ENCODE measurements at places on chromosomes 16 and 17. TPM values are rescaled to one million over a fixed set of nuclear protein-coding genes. Genes with fewer than 3 reads are reported as not detected.

The CES3 gene
- under 0.01 TPM for total RNA-seq

The HID1 gene
- 0.18 TPM for total RNA-seq

The NOL3 gene
- total RNA-seq: 5.0 TPM

The STH gene
- total RNA-seq: not detected

The PLD6 gene
- total RNA-seq: 1.1 TPM

The TBC1D28 gene
- not detected for total RNA-seq

The TP53TG3B gene
- total RNA-seq: not detected

DNA sequence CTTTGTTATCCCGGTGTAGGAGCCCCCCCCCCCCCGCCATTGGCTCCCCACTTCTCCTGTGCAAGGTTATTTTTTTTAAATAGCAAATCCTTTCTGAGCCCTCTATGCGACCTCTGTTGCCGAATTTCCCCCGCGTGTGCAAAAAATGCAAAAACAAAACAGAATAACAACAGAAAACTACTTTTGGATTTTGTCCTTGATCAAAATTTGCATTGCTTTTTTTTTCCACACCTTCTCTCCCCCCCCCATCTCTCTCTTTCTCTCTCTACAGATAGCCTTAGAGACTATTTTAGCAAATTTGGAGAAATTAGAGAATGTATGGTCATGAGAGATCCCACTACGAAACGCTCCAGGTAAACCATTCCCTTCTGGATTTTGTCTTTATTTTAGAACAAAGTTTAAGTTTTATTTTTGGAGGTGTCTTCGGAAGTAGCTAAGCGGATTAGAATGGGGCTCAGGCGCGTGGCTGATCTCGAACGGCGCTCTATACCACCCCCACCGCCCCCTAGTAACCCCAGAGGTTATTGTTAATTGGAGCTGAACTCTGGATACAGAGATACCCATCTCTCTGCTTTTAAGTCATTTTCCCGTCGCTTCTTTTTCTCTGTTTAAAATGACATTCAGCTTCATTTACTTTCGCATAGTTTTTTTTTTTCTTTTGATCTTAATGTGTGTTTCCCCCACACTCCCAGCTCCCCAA, 1.0 kb downstream of the MSI2 start:
- DNase-seq: no peak

GRCh38 chr17:2745317-2746037, 4.0 kb downstream of the CCDC92B start:
- DNase-seq: no peak

- DNase-seq: no peak
These were observed 60.9 kb downstream of the SRCIN1 start for GRCh38 chr17:38544839-38545209.

DNA sequence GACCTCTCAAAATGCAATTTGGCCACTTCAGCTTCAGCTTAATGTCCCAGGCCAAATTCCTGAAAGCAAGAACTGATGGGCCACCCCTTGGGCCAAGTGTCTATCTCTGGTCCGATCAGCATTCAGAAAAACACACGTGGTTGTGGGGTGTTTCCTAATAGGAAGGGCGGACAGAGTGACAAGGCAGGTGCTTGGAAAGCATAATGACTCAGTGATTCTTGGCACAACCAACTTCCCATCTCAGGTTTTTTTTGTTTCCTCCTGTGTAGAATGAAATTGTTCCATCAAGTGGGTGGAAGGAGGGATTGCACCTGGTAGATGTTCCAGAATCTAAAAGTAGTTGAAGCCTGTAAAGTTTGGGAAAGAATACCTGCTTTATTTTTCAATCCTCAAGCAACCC, 155.6 kb downstream of the HS3ST2 start:
- no peak for DNase-seq

DNA sequence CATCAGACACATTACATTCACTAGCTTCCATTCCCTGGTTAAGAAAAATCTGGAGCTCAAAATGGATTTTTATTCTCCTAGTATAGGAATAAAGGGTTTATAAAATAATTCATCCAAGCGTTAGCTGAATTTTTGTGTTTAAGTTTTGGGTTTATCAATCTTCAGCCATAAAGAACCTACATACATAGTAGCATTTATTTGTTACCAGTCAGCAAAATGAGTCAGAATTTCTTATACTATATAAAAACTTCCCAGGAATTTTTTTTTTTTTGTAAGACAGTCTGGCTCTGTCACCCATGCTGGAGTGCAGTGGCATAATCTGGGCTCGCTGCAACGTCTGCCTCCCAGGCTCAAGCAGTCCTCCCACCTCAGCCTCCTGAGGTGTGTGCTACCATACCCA, 40.2 kb upstream of the SLC12A3 start:
- no peak for DNase-seq

DNA sequence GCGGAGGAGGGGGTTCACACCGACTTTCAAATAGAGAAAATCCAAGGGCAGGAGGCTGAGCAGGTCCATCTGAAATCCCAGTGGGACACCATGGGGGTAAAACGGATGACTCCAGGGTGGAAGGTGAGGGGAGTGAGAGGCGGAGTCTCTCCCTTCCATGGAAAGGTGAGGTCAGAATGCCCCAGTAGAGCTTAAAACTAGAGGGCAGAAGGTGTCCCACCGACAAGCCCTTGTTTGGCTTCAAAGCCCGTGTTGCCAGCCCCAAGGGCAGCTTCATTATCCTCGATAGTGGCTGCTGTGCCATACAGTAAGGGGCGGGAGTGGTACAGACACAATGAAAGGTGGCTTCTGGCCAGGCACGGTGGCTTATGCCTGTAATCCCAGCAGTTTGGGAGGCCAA, 55.7 kb downstream of the CNGB1 start:
- no peak for DNase-seq

- DNase-seq: peak; percentile 73
These were observed 13.7 kb downstream of the CAMKK1 start for GRCh38 chr17:3879186-3879585.

- no peak for DNase-seq
These were observed 53.9 kb upstream of the ACSF3 start for GRCh38 chr16:89039756-89040155.

DNA sequence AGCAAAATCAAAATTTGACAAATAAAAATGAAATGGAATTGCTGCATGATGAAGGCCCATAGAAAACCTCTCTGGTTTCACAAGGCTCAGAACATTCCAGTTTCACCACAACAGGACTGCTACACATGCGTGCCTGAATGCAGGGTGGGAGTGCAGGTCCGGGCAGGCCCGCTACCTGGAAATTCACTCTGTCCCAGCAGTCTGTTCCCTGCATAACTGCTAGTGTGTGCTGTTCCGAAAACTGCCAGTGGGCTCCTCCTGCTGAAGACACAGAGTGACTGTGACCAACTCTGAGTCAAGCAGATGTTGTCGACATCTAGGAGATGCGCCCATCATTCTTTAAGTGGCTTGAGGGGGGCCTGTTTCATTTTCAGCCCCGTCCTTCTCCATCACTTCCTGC, 284.8 kb upstream of the MAF start:
- DNase-seq: no peak

- peak; percentile 91 for DNase-seq
These were observed 77.2 kb downstream of the CNGB1 start for GRCh38 chr16:57893559-57894389.

DNA sequence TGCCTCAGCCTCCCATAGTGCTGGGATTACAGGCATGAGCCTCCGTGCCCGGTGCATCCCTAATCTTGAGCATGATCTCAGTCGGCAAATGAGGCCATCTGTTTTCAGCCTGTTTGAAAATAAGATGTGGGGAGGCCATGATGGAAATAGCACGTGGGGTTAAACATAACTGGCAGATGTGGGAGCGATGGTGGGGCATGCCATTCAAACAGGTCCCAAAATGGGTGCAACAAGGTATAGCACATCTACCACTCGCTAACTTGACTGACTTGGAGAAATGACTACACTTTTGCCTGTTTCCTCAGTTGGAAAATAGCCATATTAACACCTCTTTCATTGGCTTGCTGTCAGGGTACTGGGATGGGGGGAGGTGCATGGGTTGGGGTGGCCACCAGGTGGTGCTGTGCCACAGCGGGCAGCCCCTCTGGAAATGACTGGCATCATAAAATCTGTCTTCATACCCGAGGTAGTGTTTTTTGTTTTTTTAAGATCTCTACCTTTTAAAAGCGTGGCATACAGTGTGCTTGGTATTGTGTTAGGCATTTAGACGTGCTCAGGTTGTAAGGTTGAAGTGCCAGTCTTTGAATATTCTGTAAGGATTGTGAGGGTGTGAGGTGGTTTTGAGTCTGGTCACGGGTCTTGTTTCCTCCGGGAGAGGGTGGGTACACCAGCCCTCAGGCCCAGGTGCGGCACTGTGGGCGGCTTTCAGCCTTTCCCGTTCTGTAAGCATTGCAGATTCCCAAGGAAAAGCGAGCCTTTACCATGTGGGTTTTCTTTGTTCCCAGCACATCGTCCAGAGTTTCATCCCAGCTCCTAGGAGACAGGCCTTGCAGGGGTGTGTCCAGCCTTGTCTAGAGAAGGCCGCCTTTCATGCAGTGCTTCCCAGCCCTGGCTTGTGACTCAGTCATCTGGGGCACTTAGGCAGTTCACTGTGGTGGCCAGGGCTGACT, 2.9 kb upstream of the TTYH2 start:
- DNase-seq: peak; percentile 58

DNA sequence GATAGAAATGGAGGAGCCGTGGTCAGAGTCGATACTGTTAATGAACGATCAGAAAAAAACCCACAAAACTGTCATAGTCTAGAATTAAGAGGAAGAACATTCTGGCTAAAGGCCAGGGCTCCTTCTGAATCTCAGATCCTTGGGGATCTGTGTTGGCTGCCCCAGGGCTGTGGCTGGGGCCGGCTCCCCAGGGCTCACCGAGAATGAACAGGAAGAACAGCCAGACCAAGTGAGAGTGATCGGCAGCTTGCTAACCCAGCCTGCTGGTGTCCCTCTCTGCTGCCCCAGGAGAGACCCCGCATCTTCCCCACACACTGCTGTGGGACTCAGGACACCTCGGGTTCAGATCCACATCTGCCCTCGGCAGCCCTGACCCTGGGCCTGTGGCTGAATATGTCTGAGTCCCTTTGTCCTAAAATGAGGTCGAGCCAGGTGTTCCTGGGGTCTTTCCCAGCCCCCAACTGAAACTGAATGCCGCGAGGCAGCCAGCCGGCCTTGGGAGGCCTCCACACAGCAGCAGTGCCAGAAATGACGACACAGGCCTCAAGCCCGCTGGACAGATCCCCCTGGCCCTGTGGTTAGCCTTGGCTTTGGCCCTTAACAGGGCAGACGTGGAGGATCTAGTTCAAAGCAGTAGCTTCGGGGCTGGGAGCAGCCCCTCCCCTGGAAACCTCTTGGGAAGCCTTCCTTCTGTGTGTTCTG, 23.9 kb upstream of the CLEC18A start:
- peak; percentile 60 for DNase-seq

GRCh38 chr16:50015631-50016030, 9.4 kb upstream of the CNEP1R1 start:
- DNase-seq: no peak

DNA sequence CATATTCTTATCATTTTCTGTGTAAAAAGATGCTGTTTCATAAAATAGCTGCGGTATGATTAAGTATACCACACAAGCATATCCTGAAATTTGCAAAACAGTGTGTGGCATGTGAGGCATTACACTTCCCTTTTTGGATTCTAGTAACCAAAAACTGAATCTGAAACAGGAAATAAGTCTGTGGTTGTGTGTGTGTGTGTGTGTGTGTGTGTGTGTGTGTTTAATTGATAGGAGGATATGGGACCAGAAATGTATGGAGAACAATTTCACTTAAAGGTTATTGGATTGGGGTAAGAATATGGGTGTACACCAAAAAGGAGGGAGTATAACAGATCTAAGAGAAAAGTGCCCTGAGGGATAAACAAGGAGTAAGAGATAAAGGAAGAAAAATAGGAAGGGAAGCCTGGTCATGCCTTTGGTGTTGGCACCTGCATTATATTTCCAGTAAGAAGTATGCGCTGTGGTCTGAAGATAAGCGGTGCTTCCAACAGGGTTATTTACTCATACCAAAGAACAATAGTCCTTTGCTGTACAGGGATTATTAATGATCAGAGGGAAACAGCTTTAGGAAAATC, 4.0 kb downstream of the LYRM1 start:
- peak; percentile 60 for DNase-seq

- no peak for DNase-seq
These were observed 41.4 kb upstream of the VWA3A start for GRCh38 chr16:22050963-22051362.

DNA sequence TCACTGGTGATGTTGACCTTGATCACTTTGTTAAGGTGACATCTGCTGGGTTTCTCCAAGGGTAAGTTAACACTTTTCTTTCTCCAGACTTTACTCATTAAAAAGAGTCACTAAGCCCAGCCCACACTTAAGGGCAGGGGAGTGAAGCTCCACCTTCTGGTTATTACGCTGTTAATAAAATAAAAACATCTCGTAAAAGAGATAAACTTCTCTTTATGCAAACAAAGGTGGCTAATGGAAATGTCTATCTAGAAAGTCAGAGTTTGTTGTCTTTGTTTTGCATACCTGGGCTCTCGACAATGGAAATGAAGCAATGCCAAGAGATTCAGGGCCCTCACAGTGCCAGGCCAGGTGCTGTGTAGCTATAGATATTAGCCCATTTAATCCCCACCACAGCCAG, 134.4 kb downstream of the ZFHX3 start:
- no peak for DNase-seq

- DNase-seq: no peak
These were observed 41.1 kb upstream of the C16orf82 start for GRCh38 chr16:27025581-27025980.

DNA sequence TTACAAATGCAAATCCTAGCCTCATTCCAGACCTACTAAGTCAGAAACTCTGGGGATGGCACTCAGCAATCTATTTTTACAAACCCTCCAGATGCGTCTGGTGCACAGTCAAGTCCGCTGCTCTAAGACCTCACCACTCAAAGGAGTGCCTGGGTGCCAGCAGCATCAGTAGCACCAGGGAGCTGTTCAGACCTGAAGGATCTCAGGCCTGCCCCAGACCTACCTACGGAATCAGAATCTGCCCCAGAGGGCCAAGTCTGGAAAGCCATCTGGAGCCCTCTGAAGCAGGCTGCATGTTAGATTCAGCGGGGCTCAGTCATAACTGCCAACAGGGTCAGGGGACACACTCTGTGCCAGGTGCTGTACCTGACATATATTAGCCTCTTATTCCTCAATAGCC, 17.6 kb downstream of the MEOX1 start:
- no peak for DNase-seq

DNA sequence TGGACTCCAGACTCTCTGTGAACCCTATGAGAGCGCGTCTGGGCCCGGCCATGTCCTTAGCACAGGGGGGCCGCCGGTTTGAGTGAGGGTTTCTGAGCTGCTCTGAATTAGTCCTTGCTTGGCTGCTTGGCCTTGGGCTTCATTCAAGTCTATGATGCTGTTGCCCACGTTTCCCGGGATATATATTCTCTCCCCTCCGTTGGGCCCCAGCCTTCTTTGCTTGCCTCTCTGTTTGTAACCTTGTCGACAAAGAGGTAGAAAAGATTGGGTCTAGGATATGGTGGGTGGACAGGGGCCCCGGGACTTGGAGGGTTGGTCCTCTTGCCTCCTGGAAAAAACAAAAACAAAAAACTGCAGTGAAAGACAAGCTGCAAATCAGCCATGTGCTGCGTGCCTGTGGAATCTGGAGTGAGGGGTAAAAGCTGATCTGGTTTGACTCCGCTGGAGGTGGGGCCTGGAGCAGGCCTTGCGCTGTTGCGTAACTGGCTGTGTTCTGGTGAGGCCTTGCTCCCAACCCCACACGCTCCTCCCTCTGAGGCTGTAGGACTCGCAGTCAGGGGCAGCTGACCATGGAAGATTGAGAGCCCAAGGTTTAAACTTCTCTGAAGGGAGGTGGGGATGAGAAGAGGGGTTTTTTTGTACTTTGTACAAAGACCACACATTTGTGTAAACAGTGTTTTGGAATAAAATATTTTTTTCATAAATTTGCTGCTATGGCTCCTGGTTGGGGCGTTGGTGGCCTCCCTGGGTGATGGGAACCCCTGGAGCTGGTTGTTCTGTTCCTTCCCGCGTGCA, 23.1 kb downstream of the STAT5A start:
- DNase-seq: peak; percentile 94

Data from IMR-90 (cell line).